ENCODE measurements at places on chromosomes 4 and X.

DNA sequence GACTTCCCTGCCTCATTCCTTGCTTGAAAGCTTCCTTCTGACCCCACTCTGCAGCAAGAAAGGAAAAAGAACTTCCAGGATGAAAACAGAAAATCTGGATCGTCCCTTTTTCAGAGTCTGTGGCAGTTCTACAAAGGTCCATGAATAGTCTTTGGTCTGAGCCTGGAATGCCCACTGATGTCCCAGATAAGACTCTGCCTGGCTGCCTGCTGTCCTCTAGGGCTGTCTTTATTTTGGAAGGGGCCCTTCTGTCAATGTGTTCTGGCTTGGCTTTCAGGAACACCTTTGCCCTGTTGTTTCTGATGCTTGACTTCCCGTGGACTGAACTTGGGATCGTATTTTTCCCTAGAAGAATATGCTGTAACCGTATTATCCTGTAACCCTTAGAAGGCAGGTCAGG, 114.7 kb upstream of the LNX1 start:
- DNase-seq, result no peak

DNA sequence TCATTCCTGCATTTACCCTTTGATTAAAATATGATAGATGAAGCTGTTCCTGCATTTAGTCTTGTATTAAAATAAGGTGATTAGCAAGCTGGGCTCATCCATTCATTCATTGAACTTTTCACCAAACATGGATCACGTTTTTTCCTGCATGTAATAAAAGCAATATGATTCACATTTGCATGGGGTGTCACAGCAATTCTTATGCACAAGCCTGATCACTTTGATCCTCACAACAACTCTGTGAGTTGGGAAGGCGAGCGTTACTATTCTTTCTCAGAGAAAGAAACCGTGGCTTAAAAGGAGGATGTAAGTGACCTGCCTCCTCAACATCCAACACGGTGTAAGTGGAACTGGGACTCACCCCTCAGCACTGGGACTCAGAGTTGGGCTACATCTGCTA, 20.0 kb downstream of the CHRNA9 start:
- DNase-seq, result no peak

DNA sequence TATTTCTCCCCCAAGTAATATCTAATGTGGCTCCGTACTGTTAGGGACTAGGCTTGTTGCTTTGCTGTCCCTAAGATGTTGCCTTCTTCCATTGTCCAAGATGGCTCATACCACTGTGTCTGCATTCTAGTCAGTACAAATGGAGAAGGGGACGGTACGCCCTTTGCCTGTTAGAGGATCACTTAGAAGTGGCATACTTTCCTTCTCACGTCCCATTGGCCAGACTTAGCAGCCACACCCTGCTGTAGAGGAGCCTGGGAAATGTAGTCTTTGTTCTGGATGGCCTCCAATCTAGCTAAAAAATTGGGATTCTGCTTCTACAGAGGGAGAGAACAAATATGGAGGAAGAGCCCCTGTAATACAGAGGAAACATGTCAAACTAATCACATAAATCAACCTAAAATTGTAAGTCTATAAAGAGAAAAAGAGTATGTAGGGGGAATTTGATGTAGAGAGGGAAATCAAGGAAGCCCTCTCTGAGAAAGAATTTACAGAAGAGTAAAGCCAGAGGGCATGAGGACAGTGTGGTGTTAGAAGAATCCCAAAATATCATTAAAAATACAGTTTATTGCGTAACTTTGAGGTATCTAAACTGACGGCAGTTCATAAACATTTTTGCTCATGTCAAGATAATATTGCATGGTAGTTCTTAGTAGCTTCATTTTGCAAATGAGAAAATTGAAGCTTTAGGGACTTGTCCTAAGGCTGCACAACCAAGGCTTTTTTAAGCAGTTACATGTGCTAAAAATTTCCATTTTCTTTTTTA, 15.1 kb downstream of the PRIMPOL start:
- DNase-seq, result no peak

- DNase-seq, result no peak
These were observed 13.9 kb downstream of the PHF8 start for GRCh38 chrX:54030329-54030728.

All from umbilical cord (tissue), 2 donors.